ENCODE measurements at places on chromosomes 2 and 18.

- H3K4me3 ChIP-seq, result no peak overlapping the region
- no peak for DNase-seq
- no peak overlapping the region for H3K27ac ChIP-seq
- H3K4me1 ChIP-seq, result peaks cover 17% of the 10 kb centered on the region
- peaks cover 11% of the 10 kb centered on the region for H3K36me3 ChIP-seq
Measured at GRCh38 chr2:7013471-7014160, 96.4 kb downstream of the RNF144A start.

GRCh38 chr18:79763407-79763806, 34.3 kb upstream of the KCNG2 start:
- peaks cover 7% of the 10 kb centered on the region for H3K36me3 ChIP-seq
- no peak overlapping the region for H3K27ac ChIP-seq
- no peak overlapping the region for H3K4me3 ChIP-seq
- H3K4me1 ChIP-seq, result peaks cover 3% of the 10 kb centered on the region
- DNase-seq, result no peak
- H3K27me3 ChIP-seq, result peaks cover 2% of the 10 kb centered on the region

- H3K4me1 ChIP-seq, result peaks cover 3% of the 10 kb centered on the region
- peaks cover 40% of the 10 kb centered on the region for H3K27me3 ChIP-seq
- H3K27ac ChIP-seq, result no peak overlapping the region
- no peak for DNase-seq
Measured at GRCh38 chr2:9946818-9947217, 4.7 kb upstream of the GRHL1 start.

- no peak overlapping the region for H3K27ac ChIP-seq
- H3K4me3 ChIP-seq, result no peak overlapping the region
- H3K4me1 ChIP-seq, result no peaks in the 10 kb centered on the region
- DNase-seq, result no peak
- H3K27me3 ChIP-seq, result peaks cover 5% of the 10 kb centered on the region
- no peaks in the 10 kb centered on the region for H3K36me3 ChIP-seq
Measured at GRCh38 chr2:15763106-15763821, 171.6 kb downstream of the DDX1 start.

- no peak for DNase-seq
- no peak overlapping the region for H3K27ac ChIP-seq
- no peak overlapping the region for H3K4me3 ChIP-seq
- H3K27me3 ChIP-seq, result no peaks in the 10 kb centered on the region
- no peaks in the 10 kb centered on the region for H3K4me1 ChIP-seq
Measured at GRCh38 chr2:234204480-234204879, 154.0 kb downstream of the SPP2 start.

DNA sequence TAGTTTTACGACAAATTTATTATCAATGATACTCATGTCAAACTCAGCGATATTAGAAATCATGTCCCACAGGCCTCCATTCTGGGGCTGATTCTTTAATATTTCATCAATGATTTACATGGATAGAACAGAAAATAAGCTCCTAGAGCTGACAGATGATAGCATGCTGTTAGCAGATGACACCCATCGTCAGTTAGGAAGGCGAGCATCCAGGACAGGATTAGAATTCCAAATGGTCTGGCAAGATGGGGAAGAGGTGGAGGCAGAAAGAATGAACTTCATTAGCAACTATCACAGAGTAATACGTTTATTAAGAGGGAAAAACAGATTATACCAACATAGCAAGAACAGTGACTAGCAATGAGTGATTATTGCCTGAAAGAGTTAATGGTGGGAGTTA, 46.2 kb upstream of the ACVR1 start:
- no peaks in the 10 kb centered on the region for H3K36me3 ChIP-seq
- H3K27ac ChIP-seq, result no peak overlapping the region
- H3K4me1 ChIP-seq, result no peaks in the 10 kb centered on the region
- H3K4me3 ChIP-seq, result no peak overlapping the region
- DNase-seq, result no peak
- H3K27me3 ChIP-seq, result peaks cover 6% of the 10 kb centered on the region

DNA sequence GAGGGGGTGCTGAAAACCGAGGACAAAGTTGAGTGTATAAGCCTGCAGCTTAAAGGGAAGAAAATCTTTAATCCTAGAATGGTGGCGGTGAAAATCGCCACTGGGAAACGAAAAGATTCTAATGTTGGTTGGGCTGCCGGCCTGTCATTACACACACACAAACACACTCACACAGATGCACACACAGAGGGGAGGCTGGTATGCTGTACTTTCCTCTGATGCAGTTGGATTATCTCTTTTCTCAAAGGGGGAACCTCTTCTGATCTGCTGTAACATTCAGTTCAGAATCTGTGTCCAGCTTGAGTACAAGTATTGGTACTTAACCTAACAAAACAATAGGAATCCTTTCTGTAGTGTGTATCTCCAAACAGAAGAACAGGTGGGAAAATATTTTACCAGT, 39.0 kb downstream of the ANXA4 start:
- H3K27me3 ChIP-seq, result no peaks in the 10 kb centered on the region
- peaks cover 6% of the 10 kb centered on the region for H3K4me1 ChIP-seq
- no peak for DNase-seq
- H3K27ac ChIP-seq, result no peak overlapping the region
- peaks cover 21% of the 10 kb centered on the region for H3K36me3 ChIP-seq

GRCh38 chr2:208172125-208172524, 8.7 kb upstream of the CRYGA start:
- no peak overlapping the region for H3K27ac ChIP-seq
- H3K4me1 ChIP-seq, result peaks cover 5% of the 10 kb centered on the region
- no peak for DNase-seq
- H3K27me3 ChIP-seq, result peaks cover 19% of the 10 kb centered on the region
- H3K4me3 ChIP-seq, result no peak overlapping the region

- H3K4me1 ChIP-seq, result no peaks in the 10 kb centered on the region
- no peaks in the 10 kb centered on the region for H3K36me3 ChIP-seq
- no peak overlapping the region for H3K27ac ChIP-seq
- H3K4me3 ChIP-seq, result no peak overlapping the region
Measured at GRCh38 chr18:47754311-47755101, 176.0 kb downstream of the SMAD2 start.

DNA sequence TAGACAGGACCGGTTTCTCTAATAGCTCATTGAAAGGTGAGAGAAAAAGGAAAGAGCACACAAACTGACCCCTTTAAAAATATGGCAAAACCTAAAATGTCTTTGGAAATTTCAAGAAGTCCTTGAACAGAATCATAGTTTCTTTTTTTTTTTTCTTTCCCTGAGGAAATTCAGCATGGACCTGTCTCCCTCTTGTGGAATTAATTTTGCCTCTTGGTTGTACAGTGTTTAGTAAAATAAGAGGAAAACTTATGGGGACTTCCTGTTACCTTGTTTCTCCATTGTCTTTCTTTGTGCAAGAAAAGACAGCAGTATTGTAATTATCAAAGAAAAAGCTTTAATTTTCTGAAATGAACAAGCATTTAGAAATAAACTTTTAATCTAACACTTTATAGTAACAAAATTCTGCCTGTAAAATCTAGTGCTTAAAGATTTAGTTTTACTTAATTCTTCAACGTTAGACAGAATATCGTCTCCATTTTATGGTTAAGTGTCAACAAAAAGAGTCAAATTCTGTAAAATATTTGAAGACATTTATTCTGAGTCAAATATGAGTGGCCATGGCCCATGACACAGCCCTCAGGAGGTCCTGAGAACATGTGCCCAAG, 176.3 kb upstream of the NABP1 start:
- H3K27me3 ChIP-seq, result peaks cover 10% of the 10 kb centered on the region
- H3K36me3 ChIP-seq, result no peaks in the 10 kb centered on the region
- DNase-seq, result no peak
- H3K4me1 ChIP-seq, result no peaks in the 10 kb centered on the region
- no peak overlapping the region for H3K4me3 ChIP-seq

DNA sequence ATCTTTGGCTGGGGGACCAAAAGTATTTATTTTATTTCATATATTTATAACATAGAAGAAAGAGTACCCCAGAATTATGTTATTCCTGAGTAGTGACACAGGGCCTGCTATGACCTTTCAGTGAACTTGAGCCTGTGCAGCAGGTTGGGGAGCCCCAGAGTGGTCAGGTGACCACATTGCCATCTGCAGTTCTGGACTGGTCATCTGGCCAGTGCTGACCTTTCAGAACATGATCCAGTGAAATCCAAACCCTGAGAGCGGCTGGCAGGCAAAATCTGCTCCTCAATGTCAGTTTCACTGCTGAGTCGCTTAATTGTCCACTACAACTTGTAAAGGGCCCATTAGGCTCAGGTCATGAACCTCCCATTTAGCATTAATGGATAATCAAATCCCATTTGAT, 336.7 kb upstream of the KCNH7 start:
- no peak for DNase-seq
- no peaks in the 10 kb centered on the region for H3K27me3 ChIP-seq
- no peak overlapping the region for H3K4me3 ChIP-seq
- no peaks in the 10 kb centered on the region for H3K4me1 ChIP-seq

GRCh38 chr18:13437796-13438506, 219.4 kb downstream of the LDLRAD4 start:
- H3K4me3 ChIP-seq, result peak overlapping the region; percentile 70
- H3K4me1 ChIP-seq, result peaks cover 44% of the 10 kb centered on the region
- no peaks in the 10 kb centered on the region for H3K27me3 ChIP-seq
- H3K27ac ChIP-seq, result peak overlapping the region; percentile 81

- H3K27me3 ChIP-seq, result no peaks in the 10 kb centered on the region
- peaks cover 17% of the 10 kb centered on the region for H3K4me1 ChIP-seq
- H3K36me3 ChIP-seq, result peaks cover 36% of the 10 kb centered on the region
Measured at GRCh38 chr18:49161627-49162026, 210.9 kb upstream of the SMAD7 start.

GRCh38 chr2:67840460-67841068, 222.2 kb downstream of the C1D start:
- H3K4me1 ChIP-seq, result no peaks in the 10 kb centered on the region
- no peaks in the 10 kb centered on the region for H3K36me3 ChIP-seq
- no peak overlapping the region for H3K27ac ChIP-seq
- peaks cover 3% of the 10 kb centered on the region for H3K27me3 ChIP-seq

DNA sequence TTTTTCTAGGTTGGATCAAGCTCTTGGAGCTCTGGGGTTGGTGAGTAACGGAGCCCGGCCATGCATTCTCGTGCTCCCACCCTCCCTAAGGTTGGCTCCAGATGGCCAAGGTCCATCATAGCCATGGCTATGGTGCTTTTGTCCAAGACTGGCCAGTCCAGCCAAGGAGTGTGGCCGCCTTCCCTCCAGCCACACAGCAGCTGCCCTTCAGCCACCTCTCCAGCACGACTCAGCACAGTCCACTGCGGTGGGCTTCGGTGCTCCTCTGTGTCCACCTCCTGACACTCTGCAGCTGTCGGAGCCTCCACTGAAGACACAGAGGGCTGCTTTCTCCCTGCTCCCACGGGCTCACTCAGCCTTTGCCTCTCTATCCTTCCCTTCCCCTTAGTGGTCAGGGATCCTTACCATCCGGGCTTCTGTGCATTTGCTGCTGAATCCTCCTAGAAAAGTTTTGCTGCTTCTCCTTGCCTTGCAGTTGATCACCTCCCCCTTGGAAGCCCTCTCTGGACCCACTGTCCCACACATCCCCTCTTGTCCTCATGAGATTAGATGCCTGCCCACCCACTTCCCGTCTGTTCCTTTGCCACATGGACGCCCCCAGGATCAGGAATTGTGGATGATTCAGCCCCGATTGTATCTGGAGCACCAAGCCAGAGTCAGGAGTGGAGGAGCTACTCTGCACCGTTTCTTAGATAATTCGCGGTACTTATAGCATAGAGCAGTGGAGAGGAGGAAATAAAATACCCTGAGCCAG, 177.1 kb upstream of the COPS8 start:
- peaks cover 3% of the 10 kb centered on the region for H3K27me3 ChIP-seq
- no peak for DNase-seq
- no peak overlapping the region for H3K27ac ChIP-seq
- H3K4me1 ChIP-seq, result no peaks in the 10 kb centered on the region
- H3K4me3 ChIP-seq, result no peak overlapping the region
- H3K36me3 ChIP-seq, result no peaks in the 10 kb centered on the region

DNA sequence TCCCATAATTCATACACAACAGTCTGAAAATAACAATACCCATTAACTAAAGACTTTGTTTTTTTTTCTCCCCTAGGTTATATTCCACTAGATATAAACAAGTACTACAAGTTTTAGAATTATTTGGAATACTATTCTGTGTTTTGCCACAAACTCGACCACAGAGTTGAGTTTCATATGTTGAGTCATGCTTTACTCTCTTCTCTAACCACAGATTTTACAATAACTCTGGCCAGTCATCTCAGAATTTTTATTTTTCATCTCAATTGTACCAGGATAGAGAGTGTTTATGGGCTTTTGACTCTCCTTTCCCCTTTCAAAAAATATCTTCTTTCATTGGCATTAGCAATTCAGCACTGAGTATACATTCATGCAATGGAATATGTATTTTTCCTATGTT, 348.7 kb upstream of the GALNT5 start:
- no peak overlapping the region for H3K27ac ChIP-seq
- H3K4me3 ChIP-seq, result no peak overlapping the region
- H3K36me3 ChIP-seq, result no peaks in the 10 kb centered on the region
- peaks cover 5% of the 10 kb centered on the region for H3K27me3 ChIP-seq

DNA sequence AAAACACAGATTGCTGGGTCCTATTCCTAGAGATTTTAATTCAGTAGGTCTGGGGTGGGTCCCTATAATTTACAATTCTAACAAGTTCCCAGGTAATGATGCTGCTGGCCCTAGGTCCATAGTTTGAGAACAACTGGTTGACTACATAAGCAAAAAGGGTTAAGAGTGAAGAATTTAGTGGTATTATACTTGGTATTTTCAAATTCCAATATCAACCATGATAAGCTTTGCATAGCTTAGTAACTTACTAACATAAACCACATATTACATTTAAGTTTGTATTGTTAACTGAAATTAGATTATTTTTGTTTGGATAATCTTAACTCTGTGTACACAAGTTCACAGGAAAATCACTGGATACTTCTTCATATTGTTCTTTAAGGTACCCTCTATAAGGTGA, 862.9 kb upstream of the ACVR2A start:
- no peaks in the 10 kb centered on the region for H3K27me3 ChIP-seq
- DNase-seq, result no peak
- H3K4me3 ChIP-seq, result no peak overlapping the region
- H3K27ac ChIP-seq, result no peak overlapping the region
- no peaks in the 10 kb centered on the region for H3K36me3 ChIP-seq
- H3K4me1 ChIP-seq, result no peaks in the 10 kb centered on the region

DNA sequence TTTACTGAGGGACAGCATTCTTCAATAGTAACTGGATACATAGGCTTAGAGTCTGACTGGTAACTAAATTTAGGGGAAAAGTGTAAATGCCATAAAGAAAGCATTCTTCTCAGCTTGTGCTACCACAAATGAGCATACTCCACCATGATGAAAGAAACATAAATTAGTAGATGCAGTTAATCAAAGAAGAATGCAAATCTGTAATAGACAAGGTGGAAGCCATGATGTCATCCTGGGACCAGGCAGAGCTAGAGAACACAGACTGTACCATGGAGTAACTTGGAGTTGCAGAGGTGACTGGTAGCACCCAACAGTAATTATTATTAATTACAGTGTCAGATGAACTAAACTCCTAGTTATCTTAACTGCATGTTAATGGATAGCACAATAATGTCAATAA, 51.7 kb downstream of the RBKS start:
- H3K27me3 ChIP-seq, result no peaks in the 10 kb centered on the region
- no peak overlapping the region for H3K4me3 ChIP-seq
- no peak for DNase-seq
- peaks cover 6% of the 10 kb centered on the region for H3K36me3 ChIP-seq
- no peak overlapping the region for H3K27ac ChIP-seq

- H3K27ac ChIP-seq, result no peak overlapping the region
- DNase-seq, result no peak
- peaks cover 18% of the 10 kb centered on the region for H3K27me3 ChIP-seq
- H3K36me3 ChIP-seq, result peaks cover 1% of the 10 kb centered on the region
Measured at GRCh38 chr2:172169611-172170010, 66.9 kb upstream of the DLX2 start.

Measured in activated naive CD8-positive, alpha-beta T cell treated with anti-CD3 and anti-CD28 coated beads, Interleukin-2, amount 10 ng/mL, durations not matched to agents 7 days and 5 days (primary cell).